B cell (primary cell): ENCODE measurements at places on chromosomes 16 and 17.

GRCh38 chr17:78128551-78129350, at the start of gene TMC6:
TSS of gene TMC6 (minus strand) at chr17:78128755. CDS start at chr17:78126832, 1,923 bp downstream.
- peak; percentile 88 for DNase-seq

GRCh38 chr17:82394278-82394677, 22.7 kb downstream of the UTS2R start:
- no peak for DNase-seq

GRCh38 chr17:40340880-40341807, 23.4 kb downstream of the GJD3 start:
- DNase-seq, result peak; percentile 95

GRCh38 chr17:75059369-75060345, 12.6 kb downstream of the KCTD2 start:
- DNase-seq, result no peak

GRCh38 chr16:87366930-87367329, 16.6 kb downstream of the FBXO31 start:
- DNase-seq, result no peak

- DNase-seq, result no peak
Observed at GRCh38 chr16:88871349-88871702, 4.9 kb upstream of the PABPN1L start.

GRCh38 chr16:19113577-19114358, at the start of gene ITPRIPL2:
TSS of gene ITPRIPL2 (plus strand) at chr16:19113964. CDS start at chr16:19114462, 498 bp downstream.
- DNase-seq, result peak; percentile 54

DNA sequence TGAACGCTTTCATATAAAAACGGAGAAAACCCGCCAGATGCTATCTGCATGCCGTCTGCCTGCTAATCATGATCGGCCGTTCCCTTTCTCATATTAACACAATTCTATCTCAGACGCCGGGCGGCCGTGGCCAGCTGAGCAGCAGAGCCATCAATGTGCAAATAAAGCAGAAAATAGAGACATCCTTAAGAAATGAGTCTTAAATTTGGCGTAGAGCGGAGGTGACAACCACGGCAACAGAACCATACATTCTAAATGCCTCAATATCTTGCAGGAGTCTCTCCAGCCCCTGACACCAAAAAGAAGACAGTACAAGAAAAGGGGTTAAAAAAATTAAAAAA, 2.7 kb upstream of the IRX5 start:
- DNase-seq, result peak; percentile 37

- no peak for DNase-seq
Observed at GRCh38 chr17:53548252-53548651, 274.5 kb upstream of the KIF2B start.

DNA sequence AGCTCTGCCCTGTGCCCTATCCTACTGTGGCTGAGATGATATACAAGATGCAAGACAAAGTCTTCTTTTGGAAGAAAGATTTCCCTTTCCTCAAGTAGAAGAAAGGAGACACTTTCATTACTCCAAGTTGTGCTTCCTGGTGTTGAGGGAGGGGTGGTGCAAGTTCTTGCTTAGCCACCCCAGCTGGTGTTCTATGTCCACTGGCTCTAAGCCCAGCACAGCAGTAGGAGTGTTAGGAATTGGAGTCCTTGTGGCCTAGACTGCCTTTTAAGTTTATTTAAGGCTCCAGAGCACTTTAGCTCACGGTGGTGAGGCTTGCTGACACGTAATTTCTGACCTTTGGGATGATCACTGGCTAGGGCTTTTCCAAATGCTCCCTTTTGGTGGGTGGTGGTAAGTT, 109.7 kb downstream of the KIF2B start:
- DNase-seq, result no peak

DNA sequence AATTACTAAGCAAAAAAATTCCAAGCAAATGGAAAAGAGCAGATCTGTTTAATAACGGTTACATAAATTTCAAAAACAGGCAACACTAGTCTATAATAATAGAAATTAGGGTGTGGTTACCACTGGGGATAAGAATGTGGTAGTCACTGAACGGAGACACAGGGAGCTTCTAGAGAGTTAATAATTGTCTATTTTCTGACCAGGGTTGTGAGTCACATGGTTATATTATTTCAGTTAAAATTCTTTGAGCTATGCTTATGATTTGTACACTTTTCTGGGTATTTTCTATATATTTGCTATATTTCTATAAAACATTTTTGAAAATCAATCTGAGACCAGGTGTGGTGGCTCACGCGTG, 433.9 kb upstream of the MAF start:
- no peak for DNase-seq

DNA sequence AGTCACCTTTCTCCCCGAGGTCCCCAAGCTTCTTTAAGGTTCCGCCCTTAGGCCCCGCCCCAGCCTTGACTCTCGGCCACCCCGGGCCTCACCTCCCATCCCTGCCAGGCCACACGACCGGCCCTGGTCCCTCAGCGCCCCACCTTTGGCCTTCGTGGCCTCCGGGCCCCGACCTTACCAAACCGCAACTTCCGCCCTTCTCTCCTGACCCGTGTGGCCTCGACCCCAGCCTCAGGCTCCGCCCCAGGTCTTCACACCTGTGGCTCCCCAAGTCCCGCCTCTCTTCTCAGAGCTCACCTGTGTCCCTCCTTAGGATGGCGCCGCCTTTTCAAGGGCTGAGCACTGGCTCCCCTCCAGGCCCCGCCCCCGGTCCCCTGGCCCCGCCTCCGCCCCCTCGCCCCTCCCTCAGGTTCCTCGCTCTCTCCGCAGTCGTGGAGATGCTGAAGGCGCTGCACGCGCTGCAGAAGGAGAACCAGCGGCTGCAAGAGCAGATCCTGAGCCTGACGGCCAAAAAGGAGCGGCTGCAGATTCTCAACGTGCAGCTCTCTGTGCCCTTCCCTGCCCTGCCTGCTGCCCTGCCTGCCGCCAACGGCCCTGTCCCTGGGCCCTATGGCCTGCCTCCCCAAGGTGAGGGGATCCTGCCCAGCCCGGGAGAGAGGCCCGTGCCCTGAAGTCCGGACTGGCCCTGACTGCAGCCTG, 10.0 kb upstream of the CISD3 start:
- DNase-seq, result no peak

GRCh38 chr17:44502598-44503146, 534 bp downstream of the GPATCH8 start:
- no peak for DNase-seq

DNA sequence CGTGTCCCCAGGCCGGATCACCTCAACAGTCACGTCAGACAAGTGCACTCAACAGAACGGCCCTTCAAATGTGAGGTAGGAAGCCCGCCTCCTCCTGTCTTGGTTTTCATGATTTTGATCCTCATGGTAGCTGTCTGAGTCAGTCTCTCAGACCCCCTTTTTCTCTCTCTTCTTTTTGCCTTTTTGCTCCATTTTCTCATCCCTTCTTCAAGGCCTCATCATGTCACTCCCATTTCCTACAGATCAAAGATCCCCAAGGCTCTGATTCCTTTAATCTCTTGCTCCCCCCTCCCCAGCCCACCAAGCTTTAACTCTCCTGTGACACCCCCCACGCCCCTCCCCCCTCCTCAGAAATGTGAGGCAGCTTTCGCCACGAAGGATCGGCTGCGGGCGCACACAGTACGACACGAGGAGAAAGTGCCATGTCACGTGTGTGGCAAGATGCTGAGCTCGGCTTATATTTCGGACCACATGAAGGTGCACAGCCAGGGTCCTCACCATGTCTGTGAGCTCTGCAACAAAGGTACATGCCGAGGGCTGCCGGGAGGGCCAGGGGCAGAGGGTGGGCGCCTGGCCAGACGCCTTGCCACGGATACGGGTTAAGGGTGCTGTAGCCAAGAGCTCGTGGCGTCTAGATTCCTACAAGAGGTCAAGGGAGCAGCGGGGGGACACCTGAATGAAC, 2.0 kb downstream of the MAZ start:
- DNase-seq, result no peak
